ENCODE measurements at places on chromosomes 11 and 22.

GRCh38 chr11:64759131-64759721 is 548 bp downstream of the PYGM start:
- no peak for DNase-seq

DNA sequence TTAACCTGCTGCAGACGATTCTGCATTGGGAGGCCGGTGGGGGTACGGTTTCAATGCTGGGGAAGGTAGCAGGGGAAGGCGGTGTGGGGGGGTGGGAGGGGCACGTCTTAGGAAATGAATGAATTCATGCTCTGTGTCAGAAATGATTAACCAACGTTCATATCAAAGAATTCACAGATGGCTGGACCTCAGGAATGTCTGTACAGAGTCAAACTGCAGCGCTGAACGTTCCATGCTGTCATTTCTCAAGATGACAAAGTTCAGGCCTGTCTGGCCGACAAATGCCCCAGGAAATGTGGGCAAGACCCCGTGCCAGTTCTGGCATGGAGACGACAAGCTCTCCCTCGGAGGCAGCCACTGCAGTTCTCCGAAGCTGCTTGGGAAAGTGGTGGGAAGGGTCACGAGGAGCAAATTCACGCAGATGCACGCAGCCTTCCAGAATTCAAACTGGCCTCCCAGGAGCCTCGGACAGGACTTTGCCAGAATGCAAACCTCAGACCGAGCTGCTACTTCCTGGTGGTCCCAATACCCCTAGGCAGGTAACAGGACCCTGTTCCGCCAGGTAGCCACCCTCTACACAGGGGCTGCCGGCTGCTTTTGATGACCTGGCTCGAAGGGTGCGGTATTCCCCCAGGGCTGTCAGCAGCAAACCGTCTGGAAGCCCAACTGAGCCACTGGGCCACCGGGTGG is 81.5 kb downstream of the TRMU start:
- DNase-seq: no peak

DNA sequence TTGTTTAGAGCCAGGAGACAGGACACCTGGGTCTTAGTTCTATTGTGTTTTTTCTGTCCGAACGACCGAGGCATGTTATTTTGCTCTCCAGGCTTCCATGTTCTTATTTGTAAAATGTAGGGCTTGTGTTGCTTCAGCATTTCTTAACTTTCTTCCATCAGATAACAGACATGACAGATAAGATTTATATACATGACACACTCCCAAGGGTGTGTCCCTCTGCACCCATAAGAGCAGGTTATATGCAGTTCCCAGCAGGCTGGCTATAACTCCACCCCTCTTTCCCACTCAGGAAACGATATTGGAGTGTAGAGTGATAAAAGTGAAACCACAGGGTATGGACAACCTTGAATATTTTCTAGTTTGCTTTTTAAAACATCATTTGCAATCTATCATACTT is 65.8 kb downstream of the APIP start:
- DNase-seq: no peak

GRCh38 chr22:17562906-17563870 is at the start of gene SLC25A18:
Gene SLC25A18 (plus strand): TSS chr22:17563498. CDS start chr22:17579945, 16,447 bp downstream.
- peak; percentile 59 for DNase-seq

DNA sequence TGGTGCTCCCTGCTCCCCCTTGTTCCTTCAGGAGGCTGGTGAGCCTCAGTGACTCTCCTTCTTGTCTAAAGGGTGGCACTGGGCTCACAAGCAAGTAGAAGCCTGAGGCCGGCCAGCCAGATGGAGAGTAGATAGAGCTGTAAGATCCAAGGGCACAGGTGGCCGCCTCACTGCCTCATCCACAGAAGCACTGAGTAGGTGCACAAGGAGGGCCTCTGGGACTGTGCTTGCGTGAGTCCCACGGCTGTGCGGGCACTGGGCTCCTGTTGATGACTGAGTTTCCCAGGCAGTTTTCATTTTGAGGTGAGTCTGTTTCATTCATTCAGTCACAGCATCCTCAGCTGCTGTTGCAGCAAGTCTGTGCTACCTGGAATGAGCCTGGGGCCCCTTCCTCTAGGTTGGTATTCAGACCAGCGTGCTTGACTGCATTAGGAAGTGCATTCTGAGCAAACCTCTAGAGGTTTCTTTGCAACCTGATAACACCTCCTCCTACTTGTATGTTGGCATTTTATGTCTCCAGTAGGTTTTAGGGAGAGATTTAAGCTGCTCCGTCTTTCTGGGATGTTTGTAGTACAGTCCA is 184.0 kb downstream of the TBC1D22A start:
- DNase-seq: no peak

DNA sequence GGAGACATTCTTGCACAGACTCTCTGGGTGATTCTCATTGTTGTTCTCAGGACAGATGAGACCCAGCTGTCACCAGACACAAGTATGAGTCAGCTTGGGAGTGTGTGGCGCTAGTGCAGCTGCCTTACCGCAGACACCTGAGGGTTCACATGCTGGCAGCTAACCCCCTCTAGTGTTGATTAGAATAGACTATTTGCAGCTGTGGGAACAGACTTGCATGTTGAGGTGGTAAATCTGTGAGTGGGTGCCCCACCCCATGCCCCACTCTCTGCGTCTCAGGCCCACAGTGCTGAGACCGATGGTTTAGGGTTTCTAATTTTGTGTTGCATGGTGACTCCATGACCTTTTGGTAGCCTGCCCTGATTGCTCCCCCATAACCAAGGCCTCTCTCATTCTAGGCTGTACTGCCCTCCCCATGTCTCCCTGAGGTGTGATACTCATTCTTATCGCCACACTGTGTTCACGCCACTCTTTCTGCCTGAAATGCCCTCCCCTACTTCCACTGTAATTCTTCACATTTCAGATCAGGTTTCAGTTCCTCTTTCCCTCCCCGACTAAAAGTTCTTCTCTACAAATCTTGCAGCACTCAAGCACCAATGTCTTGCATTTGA is 73.7 kb upstream of the KIRREL3 start:
- DNase-seq: peak; percentile 24

DNA sequence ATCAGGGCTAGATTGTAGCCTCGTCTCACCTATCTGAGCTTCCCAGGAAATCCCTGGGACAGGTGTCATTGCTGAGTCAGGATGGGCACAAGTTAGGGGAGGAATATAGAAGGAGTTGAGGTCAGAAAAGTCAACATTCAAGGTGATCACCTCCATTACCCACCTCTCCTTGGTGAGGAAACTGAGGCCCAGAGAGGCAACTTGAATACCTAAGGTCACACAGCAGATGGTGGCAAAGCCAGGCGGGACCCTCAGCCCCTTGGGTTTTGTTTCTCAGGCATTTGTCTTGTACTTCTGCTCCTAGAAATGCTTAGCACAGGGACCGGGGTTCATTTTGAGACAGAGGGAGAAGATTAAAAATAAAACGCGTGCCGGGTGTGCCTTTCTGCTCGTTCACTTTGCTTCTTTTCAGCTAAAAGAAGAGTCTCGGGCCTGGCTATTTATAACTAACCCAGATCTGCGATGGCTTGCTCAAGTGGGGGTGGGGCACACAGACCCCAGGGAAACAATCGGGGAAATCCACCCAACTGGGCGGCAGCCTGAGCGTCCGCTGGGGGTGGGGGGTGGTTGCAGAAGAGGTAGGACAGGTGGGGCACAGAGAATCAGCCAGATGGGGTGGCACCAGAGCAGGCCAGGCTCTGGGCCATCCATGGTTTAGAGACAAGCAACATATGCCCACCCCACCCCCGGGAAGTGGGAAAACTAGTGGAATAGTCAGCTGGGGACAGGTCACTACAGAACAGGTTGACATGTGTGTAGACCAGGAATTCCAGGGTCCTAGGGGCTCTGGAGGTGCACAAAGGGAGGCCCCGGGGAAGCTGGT is 3.9 kb upstream of the GNAZ start:
- no peak for DNase-seq

GRCh38 chr11:70463478-70464255 is 65.3 kb downstream of the CTTN start:
- DNase-seq: no peak

- DNase-seq: no peak
Measured at GRCh38 chr11:70663815-70664214, 265.5 kb downstream of the CTTN start.

GRCh38 chr11:91664521-91664920 is 560.1 kb upstream of the FAT3 start:
- no peak for DNase-seq

- no peak for DNase-seq
Measured at GRCh38 chr11:65777241-65777640, 3.5 kb downstream of the AP5B1 start.

DNA sequence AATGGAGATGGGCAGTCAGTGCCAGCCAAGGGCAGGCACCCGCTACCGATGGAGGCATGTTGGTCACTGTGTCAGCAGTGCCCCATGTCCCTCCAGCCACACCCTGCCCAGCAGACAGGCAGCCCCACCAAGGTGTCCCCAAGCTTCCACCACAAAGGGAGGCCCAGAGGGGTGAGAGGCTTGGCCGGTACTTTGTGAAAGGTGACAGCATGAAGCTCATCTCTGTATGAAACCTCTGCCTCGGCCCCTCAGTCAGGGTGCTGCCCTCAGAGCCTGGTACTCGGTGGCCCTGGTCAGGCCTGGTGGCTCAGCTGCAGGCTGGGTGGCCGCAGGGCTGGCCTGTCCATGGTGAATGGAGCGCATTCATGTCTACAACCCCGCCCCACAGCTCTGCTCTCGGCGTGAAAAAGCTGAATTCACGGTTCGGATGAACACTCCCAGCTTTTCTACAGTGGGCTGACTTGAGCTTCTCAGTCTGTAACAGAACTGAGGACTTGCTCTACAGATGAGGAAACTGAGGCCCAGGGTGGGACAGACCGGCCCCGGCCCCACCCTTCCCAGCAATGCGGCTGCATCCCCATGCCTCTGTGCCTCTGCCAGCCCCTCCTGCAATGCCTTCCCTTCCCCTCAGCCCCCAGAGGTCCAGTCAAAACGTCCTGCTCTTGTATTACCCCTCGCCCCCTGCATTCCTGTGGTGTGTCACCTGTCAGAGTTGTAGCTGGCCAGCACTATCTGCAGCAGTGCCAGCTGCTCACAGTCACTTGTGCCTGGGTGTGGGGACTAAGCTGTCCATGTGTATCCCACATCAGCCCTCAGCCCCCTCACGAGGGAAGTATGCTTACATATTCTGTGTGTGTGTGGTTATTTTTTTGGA is 27.7 kb downstream of the RSPH14 start:
- DNase-seq: no peak

DNA sequence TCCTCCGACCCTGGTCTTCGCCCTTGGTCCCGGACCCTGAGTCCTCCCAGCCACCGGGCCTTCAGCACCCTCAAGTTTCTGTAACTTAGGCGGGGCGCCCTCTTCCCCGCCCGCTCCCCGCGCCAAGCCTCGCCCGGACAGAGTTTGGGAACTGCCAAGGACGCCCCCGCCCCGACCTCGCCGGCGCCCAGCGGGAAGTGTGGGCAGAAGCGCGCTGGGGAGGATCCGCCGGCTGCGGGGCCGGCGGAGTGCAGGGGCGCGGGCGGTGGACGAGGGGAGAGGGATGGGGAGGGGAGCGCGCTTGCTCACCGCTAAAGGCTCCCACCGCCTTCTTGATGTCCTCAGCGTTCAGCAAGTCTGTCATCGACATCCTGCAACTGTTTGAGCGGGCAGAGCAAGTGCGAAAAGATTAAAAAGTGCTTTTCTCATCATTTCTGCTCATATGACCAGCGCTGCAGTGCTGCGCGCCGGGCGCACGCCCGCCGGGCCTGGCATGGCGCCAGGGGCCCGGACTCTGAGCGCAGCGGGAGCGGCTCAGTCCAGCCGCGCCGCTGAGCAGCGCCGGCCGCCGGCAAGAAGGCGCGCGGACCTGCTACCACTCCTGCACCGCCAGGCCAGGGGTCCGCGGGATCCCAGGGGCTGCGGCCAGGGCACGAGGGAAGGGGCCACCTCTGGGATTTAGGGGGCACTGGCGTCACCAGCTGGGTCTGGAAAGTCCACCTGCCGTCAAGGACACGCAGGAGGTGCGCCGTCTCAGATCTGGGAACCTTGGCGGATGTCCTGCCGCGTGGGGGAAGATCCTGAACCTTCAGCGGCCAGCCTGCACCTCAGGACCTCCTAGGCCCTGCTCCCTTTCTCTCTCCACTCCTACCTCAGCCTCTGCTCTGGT is at the start of gene PVALB:
PVALB (minus strand) TSS at position 400 of the 889 bp plus-strand sequence; CDS start at position 370, 30 bp downstream.
- peak; percentile 76 for DNase-seq

- no peak for DNase-seq
Measured at GRCh38 chr22:28429711-28430110, 249.9 kb downstream of the TTC28 start.

GRCh38 chr11:44279483-44279882 is 30.5 kb downstream of the ALX4 start:
- no peak for DNase-seq

- no peak for DNase-seq
Measured at GRCh38 chr22:45738206-45738605, 66.6 kb downstream of the ATXN10 start.

DNA sequence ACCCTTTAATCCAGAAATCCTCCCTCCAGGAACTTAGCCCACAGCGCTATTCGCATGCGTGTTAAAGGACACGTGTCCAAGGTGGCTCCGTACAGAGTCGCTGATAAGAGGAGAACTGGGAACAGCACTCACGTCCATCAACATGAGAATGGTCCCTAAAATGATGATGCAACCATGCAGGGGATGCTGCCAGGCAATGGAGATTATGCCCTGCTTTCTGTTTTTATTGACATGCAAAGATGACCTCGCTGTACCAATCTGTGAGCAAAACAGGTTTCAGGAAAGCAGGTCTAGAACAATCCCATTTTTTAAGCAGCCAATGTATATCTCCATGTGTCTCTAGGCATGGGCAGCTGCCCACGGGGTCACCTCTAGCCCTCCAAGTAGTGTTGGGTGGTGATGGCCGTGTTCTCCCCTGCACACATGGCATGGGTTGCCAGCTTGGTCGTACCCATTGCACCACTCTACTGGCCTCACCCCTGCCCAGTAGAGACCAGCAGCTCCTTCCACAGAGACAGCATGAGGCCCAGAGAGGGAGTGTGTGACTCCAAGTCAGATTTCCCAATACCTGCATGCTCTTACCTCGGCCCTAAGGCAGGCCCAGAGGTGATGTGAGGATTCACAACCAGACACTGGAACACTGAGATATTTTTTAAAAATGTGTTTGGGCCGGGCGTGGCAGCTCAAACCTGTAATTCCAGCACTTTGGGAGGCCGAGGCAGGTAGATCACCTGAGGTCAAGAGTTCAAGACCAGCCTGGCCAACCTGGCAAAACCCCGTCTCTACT is 68.3 kb upstream of the LINC01488 start:
- no peak for DNase-seq

GRCh38 chr11:93145390-93145915 is 52.3 kb downstream of the SLC36A4 start:
- no peak for DNase-seq

Measured in suppressor macrophage (primary cell).